SK-N-SH treated with all-trans-retinoic acid at 6 μM for 48 hours (cell line): ENCODE measurements at places on chromosomes 13 and 19.

GRCh38 chr13:88617176-88617575 is 946.0 kb downstream of the SLITRK5 start:
- no peak for ATAC-seq

DNA sequence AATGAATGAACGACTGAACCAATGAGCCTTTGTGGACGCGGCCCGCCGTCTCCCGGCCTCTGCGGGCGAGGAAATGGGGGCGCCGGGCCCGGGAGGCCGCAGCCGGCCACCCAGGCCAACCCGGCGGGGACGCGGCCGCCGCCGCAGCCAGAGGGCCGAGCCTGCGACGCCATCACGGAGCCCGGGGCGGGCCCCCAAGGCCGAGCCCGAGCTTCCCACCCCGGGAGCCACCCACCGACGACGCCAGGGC is 216 bp downstream of the SUGP2 start:
- peak; percentile 21 for ATAC-seq

GRCh38 chr13:40910324-40911050 is 108.6 kb downstream of the ELF1 start:
- ATAC-seq = peak; percentile 81

- no peak for ATAC-seq
Observed at GRCh38 chr13:51902776-51903175, 41.0 kb downstream of the CCDC70 start.
